ENCODE measurements at places on chromosomes 2 and 18.

GRCh38 chr2:210558708-210559107 is 2.3 kb downstream of the CPS1 start:
- no peak for DNase-seq

GRCh38 chr2:232542715-232543467 is 3.4 kb downstream of the CHRNG start:
- DNase-seq: no peak

DNA sequence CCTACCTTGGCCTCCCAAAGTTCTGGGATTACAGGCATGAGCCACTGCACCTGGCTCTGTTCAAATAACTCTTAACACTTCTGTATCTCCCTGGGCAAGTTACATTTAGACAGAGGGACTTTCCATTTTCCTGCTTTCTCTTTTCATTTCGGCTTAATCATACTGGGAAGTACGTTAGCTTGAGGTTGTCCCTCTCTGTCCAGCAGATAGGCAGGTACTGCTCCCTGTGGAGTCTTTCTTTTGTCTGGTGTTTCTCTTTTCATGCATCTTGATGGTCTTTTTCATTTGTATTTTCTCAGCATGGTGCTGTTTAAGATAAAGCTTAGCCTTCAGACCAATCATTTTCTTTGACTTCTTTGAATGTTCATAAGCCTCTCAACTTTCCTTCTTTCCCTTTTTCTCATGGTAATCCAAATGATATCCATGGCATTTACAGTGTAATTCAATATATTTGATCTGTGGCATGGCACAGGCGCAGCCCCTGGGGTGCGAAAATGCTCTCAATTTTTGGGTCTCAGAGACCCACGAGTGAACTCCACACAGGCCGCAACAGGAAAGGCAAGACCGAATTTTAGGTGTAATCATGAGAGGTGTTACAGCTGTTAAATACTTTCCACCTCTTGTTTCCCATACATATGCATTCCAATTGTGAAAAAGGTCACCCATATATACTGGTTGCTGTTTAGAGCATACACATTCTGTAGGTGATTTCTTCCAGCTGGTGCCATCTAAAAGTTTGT is 99.9 kb upstream of the MYO3B start:
- DNase-seq: no peak

DNA sequence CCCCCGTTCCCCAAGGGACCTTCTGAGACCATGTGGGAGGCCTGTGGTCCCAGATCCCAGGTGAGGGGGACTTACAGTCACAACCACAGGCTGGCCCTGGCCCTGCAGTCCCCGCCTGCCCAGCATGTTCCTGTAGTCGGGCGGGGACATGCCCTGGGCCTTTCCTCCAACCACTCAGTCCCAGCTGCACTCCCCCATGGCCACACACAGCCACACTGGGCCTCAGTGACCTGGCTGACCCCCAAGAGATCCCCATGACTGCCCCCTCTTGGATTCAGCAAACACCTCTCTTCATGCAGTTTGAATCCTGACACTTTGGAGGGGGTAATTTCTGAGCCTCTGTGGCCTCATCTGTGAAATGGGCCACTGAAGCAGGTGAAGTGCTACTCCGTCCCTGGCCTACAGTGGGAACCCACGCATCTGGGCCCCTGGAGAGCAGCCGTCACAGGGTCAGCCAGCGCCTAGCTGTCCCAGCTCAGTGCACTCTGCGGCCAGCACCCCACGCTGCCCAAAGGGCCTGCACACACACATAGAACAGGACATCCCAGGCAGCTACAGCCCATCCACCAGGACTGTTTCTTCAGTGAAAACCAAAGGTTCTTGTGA is 12.7 kb upstream of the ARHGEF4 start:
- DNase-seq: no peak

- DNase-seq: no peak
Observed at GRCh38 chr2:221524158-221524557, 47.9 kb downstream of the EPHA4 start.

DNA sequence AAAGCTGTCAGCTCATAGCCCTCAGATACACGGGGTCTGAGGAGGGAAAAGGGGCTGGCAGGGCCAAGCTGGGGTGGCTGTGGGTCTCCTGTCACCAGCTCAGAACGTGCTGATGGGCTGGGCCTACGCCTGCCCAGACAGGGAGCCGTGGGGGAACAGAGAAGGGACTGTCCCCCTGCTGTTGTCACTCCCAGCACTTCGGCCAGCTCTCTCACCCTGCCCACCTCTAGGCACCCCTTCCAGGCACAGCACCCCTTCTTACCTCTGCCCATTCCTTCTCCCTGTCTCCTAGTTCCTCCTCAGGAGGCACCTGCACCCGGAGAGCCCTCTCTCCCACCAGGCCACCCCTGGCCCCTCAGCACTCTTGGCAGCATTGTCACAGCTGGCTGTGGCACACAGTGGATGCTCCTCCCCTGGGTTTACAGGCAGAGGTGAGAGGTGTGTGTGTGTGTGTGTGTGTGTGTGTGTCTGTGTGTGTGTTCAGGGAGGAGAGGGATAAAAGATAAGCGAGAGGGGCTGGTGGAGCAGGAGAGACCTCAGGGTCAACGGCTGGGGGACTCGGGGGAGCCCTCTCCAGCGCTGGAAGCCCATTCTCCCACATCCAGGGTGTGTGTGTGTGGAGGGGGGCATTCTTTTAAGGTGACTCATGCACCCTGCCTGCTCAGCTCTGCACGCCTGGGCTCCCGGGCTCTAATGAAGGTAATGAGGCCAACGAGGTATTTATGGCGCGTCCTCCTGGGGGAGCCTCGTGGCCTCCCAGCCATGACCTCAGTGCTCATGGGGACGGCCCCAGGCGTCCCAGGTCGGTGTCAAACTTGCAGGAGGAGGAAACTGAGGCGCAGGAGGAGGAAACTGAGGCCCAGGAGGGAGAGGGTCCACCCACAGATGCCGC is 66.1 kb upstream of the SMAD7 start:
- DNase-seq: no peak

DNA sequence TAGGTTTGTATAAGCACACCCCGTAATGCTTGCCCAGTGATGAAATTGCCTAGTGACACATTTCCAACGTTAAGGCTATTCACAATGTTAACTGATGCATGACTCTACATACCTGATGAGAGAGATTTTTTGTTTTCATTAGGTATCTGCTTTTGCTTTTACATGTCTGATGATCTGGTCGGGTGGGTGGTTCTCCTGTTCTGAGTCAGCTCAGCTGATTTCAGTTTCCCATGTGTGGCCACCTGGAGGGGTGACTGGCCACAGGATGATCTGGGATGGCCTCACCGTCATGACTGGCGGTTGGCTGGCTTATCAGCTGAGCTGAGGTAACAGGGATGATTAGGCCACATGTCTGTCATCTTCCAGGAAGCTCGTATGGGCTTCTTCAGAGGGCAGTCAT is 33.8 kb upstream of the ACYP2 start:
- no peak for DNase-seq

- no peak for DNase-seq
Observed at GRCh38 chr2:23096906-23097602, 287.9 kb upstream of the KLHL29 start.

GRCh38 chr2:176189681-176190641 is 1.5 kb downstream of the HOXD1 start:
- no peak for DNase-seq

- no peak for DNase-seq
Observed at GRCh38 chr2:100160396-100160795, 18.0 kb upstream of the AFF3 start.

GRCh38 chr2:236862526-236862925 is 223.2 kb upstream of the COPS8 start:
- DNase-seq: no peak

- DNase-seq: no peak
Observed at GRCh38 chr2:195863564-195863963, 205.1 kb downstream of the DNAH7 start.

DNA sequence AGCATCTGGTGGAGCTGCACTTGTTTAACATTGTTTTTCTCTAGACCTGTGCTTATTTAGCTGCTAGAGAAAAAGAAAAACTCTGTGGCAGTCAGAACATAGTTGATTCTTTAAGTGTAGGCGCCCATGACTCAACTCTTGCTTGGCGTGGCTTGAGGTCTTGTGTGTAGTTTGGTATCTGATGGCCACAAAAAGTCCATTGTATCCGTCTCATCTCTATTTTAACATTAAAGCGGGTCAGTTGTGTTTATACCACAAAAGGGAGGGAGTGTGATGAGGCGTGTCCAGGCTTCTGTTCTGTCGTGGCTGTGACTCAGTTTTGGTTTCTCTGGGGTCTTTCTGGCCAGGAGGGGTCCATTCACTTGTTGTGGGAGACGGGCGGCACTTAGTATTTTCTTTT is 24.2 kb upstream of the UGT1A8 start:
- no peak for DNase-seq

GRCh38 chr2:97011977-97012569 is 25.7 kb upstream of the FAM178B start:
- no peak for DNase-seq

- no peak for DNase-seq
Observed at GRCh38 chr2:230935130-230935430, 10.0 kb upstream of the GPR55 start.

DNA sequence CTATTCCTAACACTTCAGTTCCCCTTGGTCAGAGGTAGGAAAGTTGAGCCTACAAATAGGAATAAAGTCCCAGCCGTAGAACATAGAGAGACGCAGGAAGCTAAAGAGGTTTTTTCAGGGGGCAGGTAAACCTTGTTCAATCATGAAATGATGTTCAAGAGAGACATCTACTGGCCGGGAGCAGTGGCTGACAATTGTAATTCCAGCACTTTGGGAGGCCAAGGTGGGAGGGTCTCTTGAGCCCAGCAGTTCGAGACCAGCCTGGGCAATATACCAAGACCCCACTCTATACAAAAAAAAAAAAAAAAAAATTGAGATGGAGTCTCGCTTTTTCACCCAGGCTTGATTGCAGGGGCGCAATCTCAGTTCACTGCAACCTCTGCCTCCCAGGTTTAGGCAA is 66.7 kb upstream of the DNAJC10 start:
- no peak for DNase-seq

DNA sequence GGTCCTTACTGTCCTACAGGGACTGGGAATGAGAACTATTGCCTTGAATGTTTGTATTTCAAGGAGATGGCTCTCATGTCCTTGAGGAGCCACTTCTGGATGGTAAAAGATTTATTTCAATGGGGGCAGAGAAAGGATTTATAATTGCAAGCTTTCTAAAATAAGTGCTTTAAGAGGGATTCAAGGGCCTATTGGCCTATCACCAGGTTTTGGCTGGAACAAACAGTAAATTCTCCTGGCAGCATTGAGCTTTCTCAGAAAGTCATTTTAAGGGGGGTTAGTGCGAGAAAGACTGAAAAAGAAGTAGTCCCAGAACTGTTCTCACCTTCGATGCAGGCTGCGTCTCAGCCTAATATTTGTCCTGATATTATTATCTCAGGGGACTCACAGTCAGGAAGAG is 29.8 kb downstream of the DPP10 start:
- no peak for DNase-seq

DNA sequence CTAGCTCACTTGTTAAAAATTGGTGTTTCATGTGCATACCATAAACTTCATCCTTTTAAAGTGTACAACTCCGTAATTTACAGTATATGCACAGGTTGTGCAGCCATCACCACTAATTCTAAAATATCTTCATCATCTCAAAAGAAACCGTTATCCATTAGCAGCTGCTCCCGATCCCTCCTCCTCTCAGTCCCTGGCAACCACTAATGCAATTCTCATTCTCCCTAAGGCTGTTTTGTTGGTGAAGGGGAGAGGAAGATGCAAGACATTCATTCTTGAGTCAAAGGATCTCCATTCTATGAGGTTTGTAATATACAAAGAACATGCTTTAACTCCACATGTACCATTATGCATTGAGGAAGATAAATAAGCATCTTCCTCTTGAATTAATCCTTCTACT is 48.6 kb downstream of the RNU4ATAC start:
- DNase-seq: no peak

DNA sequence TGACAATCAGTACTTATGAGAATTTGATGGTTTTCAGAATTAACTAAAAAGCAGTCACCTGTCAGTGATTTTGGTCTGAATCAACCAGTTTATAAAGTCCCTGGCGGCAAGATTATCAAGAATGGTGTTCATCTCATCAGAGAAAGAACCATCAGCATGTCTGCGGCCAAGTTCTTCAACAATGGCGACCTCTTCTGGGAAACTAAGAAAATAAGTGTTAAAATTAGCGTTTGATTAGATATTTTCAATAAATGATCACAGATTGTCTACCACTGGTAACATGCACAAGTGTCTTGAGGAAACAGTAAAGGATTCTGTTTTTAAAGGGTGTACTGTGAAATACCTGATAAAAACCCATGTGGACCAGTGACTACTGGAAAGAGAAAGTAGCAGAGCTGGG is 8.1 kb downstream of the GCG start:
- no peak for DNase-seq

Data from stimulated activated CD8-positive, alpha-beta memory T cell treated with anti-CD3 and anti-CD28 coated beads, Interleukin-15, amount 100 ng/mL, for 24 hours (primary cell).